Upper lobe of right lung (tissue), 1 donor: ENCODE measurements at places on chromosomes 2 and 18. TPM values are rescaled to one million over a fixed set of nuclear protein-coding genes. Genes with fewer than 3 reads are reported as not detected.
A peak's percentile ranks its signal among the peaks of the same experiment; 100 is the strongest.

DNA sequence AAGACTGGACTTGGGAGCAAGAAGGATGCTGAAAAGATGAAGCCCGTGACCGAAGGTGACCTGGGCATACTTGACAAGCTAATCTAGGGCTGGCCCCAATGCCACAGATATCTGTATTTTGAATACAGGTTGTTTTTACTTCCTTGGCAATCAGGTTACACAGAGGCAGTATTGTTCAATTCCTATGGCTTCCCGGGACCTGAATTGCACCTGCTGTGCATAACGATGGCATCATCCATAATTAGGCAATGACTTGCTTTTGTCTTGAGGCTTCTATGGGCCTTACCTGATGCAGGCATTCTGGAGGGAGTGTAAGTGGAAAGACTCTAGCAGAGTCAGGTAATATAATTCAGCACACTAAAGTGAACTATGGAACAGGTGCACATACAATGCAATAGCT, 60.6 kb upstream of the CUL3 start:
- no peak for DNase-seq
- no peak overlapping the region for H3K4me3 ChIP-seq
- H3K36me3 ChIP-seq = no peaks in the 10 kb centered on the region
- no peaks in the 10 kb centered on the region for H3K4me1 ChIP-seq
- no peak overlapping the region for H3K27ac ChIP-seq
- H3K27me3 ChIP-seq = no peaks in the 10 kb centered on the region

- DNase-seq = peak; percentile 33
- H3K27me3 ChIP-seq = no peaks in the 10 kb centered on the region
- no peak overlapping the region for H3K4me3 ChIP-seq
- peak overlapping the region; percentile 87 for H3K27ac ChIP-seq
- peaks cover 32% of the 10 kb centered on the region for H3K4me1 ChIP-seq
- no peaks in the 10 kb centered on the region for H3K36me3 ChIP-seq
Observed at GRCh38 chr2:28620801-28621171, 124.9 kb downstream of the PLB1 start.

- H3K4me3 ChIP-seq = no peak overlapping the region
- DNase-seq = peak; percentile 53
- no peaks in the 10 kb centered on the region for H3K36me3 ChIP-seq
- no peak overlapping the region for H3K27ac ChIP-seq
Observed at GRCh38 chr2:240921995-240922244, 15.8 kb downstream of the CROCC2 start.

The SLC30A3 gene
- 0.58 TPM for total RNA-seq

The TGFA gene
- 9.1 TPM for total RNA-seq

The LINC00305 gene
- not detected for total RNA-seq

The TIA1 gene
- 110 TPM for total RNA-seq

The CCT4 gene
- total RNA-seq = 88.2 TPM

The SAG gene
- not detected for total RNA-seq

GRCh38 chr2:224178056-224178455, 139.0 kb upstream of the SERPINE2 start:
- DNase-seq = no peak
- no peak overlapping the region for H3K27ac ChIP-seq
- H3K4me1 ChIP-seq = no peaks in the 10 kb centered on the region
- no peaks in the 10 kb centered on the region for H3K27me3 ChIP-seq
- no peaks in the 10 kb centered on the region for H3K36me3 ChIP-seq

The ST8SIA5 gene
- total RNA-seq = not detected

GRCh38 chr2:85933753-85934594, 45.2 kb upstream of the ST3GAL5 start:
- H3K4me3 ChIP-seq = no peak overlapping the region
- no peak for DNase-seq
- no peaks in the 10 kb centered on the region for H3K36me3 ChIP-seq

DNA sequence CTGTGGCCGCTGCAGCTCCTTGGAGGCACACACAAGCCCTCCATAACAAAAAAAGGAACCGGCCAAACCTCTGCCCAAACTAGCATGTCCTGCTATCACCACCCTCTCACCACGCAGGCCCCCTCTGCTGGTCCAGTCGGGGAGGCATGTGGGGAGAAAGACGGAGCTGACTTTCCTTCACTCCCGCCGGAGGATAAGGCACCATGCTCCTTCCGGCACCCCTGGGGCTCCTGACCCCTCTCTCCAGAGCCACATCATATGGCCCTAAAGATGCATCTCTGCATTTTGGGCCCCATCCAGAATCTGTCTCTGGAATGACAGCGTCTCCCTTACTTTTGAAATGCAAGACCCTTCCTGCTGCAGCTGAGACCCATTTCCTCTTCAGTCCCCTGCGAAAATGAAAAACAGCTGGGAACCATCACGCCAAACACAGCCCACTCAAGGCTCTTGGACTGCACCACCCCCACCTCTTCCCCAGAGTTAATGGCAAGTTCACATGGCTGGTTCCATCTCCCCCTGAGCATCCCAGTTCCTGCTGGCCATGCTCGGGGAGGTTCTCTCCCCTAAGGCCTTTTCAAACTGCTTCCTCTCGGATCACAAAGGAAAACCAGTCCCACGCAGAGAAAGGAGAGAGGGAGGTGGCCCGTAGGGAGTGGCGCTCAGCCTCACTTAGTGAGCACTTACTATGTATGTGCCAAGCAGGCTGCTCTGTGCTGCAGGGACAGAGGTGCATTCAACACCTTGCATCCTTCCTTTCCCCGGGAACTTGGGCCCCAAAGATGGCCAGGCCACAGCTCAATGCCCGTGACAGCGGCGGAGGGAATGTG, 35.2 kb upstream of the MLPH start:
- H3K4me1 ChIP-seq = peaks cover 16% of the 10 kb centered on the region
- peak; percentile 56 for DNase-seq
- no peak overlapping the region for H3K4me3 ChIP-seq
- H3K27ac ChIP-seq = no peak overlapping the region
- H3K27me3 ChIP-seq = no peaks in the 10 kb centered on the region

- no peak for DNase-seq
- no peaks in the 10 kb centered on the region for H3K4me1 ChIP-seq
- no peaks in the 10 kb centered on the region for H3K27me3 ChIP-seq
Observed at GRCh38 chr2:128108166-128108565, 17.2 kb downstream of the UGGT1 start.

GRCh38 chr2:136342138-136342537, 224.2 kb upstream of the CXCR4 start:
- no peak overlapping the region for H3K27ac ChIP-seq
- DNase-seq = no peak
- H3K4me1 ChIP-seq = no peaks in the 10 kb centered on the region
- no peak overlapping the region for H3K4me3 ChIP-seq
- H3K36me3 ChIP-seq = no peaks in the 10 kb centered on the region
- no peaks in the 10 kb centered on the region for H3K27me3 ChIP-seq

The TANC1 gene
- total RNA-seq = 60.4 TPM
